Activated T-helper 2 cell treated with anti-CD3 and anti-CD28 coated beads, Interferon-gamma antibody, Interleukin-2, Interleukin-4, amounts not matched to agents 10 μg/mL and 5 μg/mL and 100 μg/mL, durations not matched to agents 14 hours and 24 hours and 36 hours (primary cell): ENCODE measurements at places on chromosomes 4 and X. TPM values are rescaled to one million over a fixed set of nuclear protein-coding genes. Genes with fewer than 3 reads are reported as not detected.

GRCh38 chr4:26130173-26130572, 190.6 kb upstream of the RBPJ start:
- no peaks in the 10 kb centered on the region for H3K27me3 ChIP-seq
- peak overlapping the region; percentile 90 for H3K27ac ChIP-seq
- peaks cover 62% of the 10 kb centered on the region for H3K36me3 ChIP-seq
- peak; percentile 28 for DNase-seq
- peak overlapping the region; percentile 34 for H3K4me3 ChIP-seq
- H3K4me1 ChIP-seq, result peaks cover 81% of the 10 kb centered on the region

GRCh38 chr4:15976456-15977447, 13.8 kb upstream of the FGFBP2 start:
- H3K4me3 ChIP-seq, result no peak overlapping the region
- DNase-seq, result no peak
- no peaks in the 10 kb centered on the region for H3K36me3 ChIP-seq
- no peak overlapping the region for H3K27ac ChIP-seq
- no peaks in the 10 kb centered on the region for H3K4me1 ChIP-seq

DNA sequence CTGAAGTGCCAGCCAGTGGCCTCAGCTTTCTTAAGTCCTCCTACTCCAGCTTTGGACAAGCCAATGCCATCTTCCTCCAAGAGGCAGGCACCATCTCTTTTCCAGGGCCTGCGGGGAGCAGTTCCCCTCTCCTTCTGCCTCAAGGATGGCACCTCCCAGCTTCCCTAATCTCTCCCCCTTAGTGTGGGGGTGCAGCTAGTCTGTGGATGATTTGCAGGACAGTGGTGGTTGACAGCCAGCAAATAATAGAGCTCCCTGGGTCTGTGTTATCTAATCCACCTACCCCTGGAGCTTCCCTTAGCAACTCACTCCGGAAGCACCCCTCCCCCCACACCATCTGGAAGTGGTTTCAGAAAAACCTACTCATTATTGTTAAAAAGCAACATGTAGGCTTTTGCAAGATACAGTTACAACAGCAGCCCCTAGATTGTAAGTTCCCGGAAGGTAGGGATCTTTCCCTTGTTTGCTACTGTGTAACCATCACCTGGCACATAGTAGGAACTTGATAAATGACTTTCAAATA, 247.1 kb downstream of the BCOR start:
- peak; percentile 33 for DNase-seq
- H3K36me3 ChIP-seq, result peaks cover 30% of the 10 kb centered on the region
- H3K27me3 ChIP-seq, result no peaks in the 10 kb centered on the region
- H3K4me3 ChIP-seq, result no peak overlapping the region
- no peak overlapping the region for H3K27ac ChIP-seq
- peaks cover 45% of the 10 kb centered on the region for H3K4me1 ChIP-seq

- DNase-seq, result no peak
- peaks cover 45% of the 10 kb centered on the region for H3K27me3 ChIP-seq
- no peak overlapping the region for H3K27ac ChIP-seq
- no peaks in the 10 kb centered on the region for H3K36me3 ChIP-seq
Measured at GRCh38 chr4:80092088-80092487, 19.1 kb upstream of the ANTXR2 start.

DNA sequence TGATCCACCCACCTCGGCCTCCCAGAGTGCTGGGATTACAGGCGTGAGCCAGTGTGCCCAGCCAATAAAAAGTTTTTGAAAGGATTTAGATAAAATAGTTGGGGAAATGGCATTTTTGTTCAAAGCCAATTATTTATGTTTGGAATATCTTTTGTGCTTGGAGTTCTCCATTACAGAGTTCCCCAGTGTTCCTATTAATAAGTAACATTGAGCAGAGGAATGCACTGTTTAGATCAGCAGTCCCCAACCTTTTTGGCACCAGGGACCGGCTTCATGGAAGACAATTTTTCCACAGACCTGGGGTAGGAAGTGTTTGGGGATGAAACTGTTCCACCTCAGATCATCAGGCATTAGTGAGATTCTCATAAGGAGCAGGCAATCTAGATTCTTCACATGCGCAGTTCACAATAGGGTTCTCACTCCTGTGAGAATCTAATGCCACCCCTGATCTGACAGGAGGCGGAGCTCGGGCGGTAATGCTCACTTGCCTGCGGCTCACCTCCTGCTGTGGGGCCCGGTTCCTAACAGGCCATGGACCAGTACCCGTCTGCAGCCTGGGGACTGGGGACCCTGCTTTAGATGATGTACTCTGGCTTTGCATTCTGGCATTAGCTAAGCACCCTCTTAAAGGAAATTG, 8.3 kb downstream of the PKD2 start:
- H3K4me1 ChIP-seq, result peaks cover 31% of the 10 kb centered on the region
- H3K27ac ChIP-seq, result no peak overlapping the region
- H3K4me3 ChIP-seq, result no peak overlapping the region
- H3K36me3 ChIP-seq, result peaks cover 36% of the 10 kb centered on the region

GRCh38 chr4:146520896-146521540, 722 bp downstream of the SLC10A7 start:
- no peak overlapping the region for H3K27ac ChIP-seq
- no peak overlapping the region for H3K4me3 ChIP-seq
- peaks cover 5% of the 10 kb centered on the region for H3K36me3 ChIP-seq
- no peaks in the 10 kb centered on the region for H3K27me3 ChIP-seq
- peak; percentile 33 for DNase-seq
- peaks cover 31% of the 10 kb centered on the region for H3K4me1 ChIP-seq

GRCh38 chr4:175470131-175470530, 341.9 kb downstream of the GPM6A start:
- DNase-seq, result no peak
- H3K27ac ChIP-seq, result no peak overlapping the region
- no peaks in the 10 kb centered on the region for H3K27me3 ChIP-seq
- no peak overlapping the region for H3K4me3 ChIP-seq
- H3K4me1 ChIP-seq, result no peaks in the 10 kb centered on the region

- H3K27me3 ChIP-seq, result no peaks in the 10 kb centered on the region
- H3K27ac ChIP-seq, result no peak overlapping the region
- no peak overlapping the region for H3K4me3 ChIP-seq
- DNase-seq, result no peak
- H3K4me1 ChIP-seq, result no peaks in the 10 kb centered on the region
Measured at GRCh38 chr4:87758270-87758669, 41.1 kb upstream of the IBSP start.

DNA sequence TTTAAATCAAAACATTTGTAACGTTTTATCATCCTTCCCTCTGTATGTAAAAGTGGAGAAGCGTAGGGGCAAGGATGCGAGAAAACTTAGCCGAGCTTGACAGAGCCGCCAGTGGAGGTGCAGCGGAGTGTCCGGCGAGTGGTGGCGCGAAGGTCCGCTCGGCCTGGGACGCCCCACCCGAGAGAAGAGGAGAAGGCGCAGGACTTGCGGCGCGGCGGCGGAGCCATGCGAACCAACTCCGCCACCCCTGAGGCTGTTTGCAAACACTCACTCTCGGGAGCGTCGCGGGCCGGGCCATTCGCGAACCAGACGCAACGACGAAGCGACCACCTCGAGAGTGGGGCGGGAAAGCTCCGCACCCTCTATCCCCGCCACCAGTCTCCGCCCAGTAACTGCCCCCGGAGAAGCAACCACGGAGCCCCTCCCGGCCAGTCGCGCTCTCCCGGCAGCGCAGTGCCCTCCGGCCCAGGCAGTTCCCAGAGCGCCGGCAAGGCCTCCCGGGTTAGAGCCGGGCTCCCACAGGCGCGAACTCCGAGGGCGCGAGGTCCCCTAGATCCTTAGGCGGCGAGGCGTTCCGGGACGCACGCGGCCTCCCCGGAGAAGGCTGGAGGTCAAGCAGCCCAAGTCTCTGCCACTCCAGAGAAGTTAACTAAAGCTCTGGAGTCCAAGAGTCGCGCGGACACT, 2.3 kb upstream of the MAB21L2 start:
- H3K4me1 ChIP-seq, result no peaks in the 10 kb centered on the region
- no peak overlapping the region for H3K27ac ChIP-seq

- no peak overlapping the region for H3K4me3 ChIP-seq
- H3K4me1 ChIP-seq, result no peaks in the 10 kb centered on the region
- no peaks in the 10 kb centered on the region for H3K36me3 ChIP-seq
- H3K27me3 ChIP-seq, result no peaks in the 10 kb centered on the region
- H3K27ac ChIP-seq, result no peak overlapping the region
Measured at GRCh38 chr4:170198747-170199146, 109.0 kb upstream of the AADAT start.

GRCh38 chrX:154419189-154419588, 7.8 kb downstream of the TAFAZZIN start:
- no peak overlapping the region for H3K27ac ChIP-seq
- H3K27me3 ChIP-seq, result no peaks in the 10 kb centered on the region
- H3K36me3 ChIP-seq, result peaks cover 15% of the 10 kb centered on the region
- DNase-seq, result no peak
- no peaks in the 10 kb centered on the region for H3K4me1 ChIP-seq
- H3K4me3 ChIP-seq, result no peak overlapping the region

DNA sequence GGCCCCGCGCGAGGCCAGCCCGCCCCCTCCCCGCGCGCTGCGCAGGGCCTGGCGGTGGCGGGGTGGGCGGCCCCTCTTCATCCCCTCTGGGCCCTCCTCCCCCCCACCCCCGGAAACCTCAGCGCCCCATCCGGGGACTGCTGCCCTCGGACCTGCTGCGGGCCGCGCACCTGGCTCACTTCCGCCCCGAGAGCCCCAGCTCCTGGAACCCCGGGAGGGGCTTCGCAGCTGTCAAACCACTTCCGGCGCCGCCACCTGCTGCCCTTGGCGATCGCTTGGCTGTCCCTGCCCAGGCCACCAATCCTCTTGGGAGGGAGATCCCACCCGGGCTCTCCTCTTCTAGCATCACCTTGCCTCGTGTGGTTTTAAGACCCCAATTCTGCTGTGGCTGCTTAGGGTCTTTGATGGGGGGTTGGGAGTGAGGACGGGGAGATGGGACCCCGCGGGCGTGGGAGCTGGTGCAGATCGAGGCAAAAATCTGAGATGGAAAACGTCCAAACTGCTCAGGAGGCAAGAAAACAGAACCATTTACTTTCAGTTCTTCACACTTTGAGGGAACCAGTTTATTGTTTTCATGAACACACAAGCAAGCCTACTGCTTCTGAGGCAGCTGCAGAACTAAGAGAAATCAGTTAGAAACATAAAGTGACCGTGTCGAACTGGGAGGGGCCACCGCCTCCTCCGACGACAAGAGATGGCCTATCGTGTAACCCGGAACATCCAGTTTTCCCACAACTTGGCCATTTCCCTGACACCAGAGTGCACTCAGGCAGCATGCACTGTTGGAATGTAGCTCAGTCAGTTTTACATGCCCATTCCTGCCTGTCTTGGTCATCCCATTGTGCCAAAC, 754 bp downstream of the MTMR1 start:
- peaks cover 52% of the 10 kb centered on the region for H3K4me1 ChIP-seq
- H3K36me3 ChIP-seq, result peaks cover 20% of the 10 kb centered on the region
- peak overlapping the region; percentile 92 for H3K27ac ChIP-seq
- H3K27me3 ChIP-seq, result no peaks in the 10 kb centered on the region
- DNase-seq, result peak; percentile 63

GRCh38 chr4:4368809-4369580, 17.9 kb upstream of the NSG1 start:
- H3K27ac ChIP-seq, result no peak overlapping the region
- no peaks in the 10 kb centered on the region for H3K27me3 ChIP-seq
- no peaks in the 10 kb centered on the region for H3K4me1 ChIP-seq
- no peak for DNase-seq

GRCh38 chr4:52081216-52081615, 30.1 kb downstream of the SPATA18 start:
- H3K27me3 ChIP-seq, result peaks cover 12% of the 10 kb centered on the region
- H3K4me1 ChIP-seq, result no peaks in the 10 kb centered on the region
- no peak overlapping the region for H3K27ac ChIP-seq
- DNase-seq, result no peak

DNA sequence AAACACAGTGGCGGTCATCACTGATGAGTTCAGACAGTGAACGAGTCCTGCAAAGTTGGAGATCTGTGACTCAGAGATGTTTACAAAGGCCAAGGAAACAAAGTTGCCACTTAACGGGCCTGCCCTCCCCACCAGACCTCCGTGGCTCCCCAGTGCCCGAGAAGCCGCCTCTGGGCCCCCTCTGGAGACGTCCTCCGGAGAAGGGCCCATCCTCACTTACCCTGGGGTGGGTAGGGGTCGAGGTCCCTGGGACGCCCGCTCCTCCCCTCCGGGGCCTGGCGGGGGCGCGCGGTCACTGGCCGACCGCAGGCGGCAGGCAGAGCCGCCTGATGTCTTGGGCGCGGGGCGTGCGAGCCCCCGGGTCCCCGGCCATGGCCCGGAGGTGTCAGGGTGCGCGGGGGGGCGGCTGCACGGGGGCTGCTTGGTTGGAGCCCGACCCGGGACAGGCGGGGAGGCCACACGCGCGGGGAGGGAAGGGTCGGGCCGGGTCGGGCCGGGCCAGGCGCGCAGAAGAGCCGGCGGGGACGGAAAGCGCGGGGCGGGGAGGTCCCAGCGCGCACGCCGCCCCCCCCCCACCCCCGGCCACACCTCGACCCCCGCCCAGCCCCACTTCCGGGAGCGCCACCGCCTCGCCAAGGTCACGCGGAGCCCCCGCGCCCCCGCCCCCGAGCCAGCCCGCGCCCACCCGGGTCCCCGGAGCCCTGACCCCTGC, 529 bp downstream of the DHRSX start:
- peaks cover 24% of the 10 kb centered on the region for H3K4me1 ChIP-seq
- peak overlapping the region; percentile 70 for H3K4me3 ChIP-seq
- peaks cover 16% of the 10 kb centered on the region for H3K36me3 ChIP-seq
- no peaks in the 10 kb centered on the region for H3K27me3 ChIP-seq
- peak overlapping the region; percentile 65 for H3K27ac ChIP-seq

DNA sequence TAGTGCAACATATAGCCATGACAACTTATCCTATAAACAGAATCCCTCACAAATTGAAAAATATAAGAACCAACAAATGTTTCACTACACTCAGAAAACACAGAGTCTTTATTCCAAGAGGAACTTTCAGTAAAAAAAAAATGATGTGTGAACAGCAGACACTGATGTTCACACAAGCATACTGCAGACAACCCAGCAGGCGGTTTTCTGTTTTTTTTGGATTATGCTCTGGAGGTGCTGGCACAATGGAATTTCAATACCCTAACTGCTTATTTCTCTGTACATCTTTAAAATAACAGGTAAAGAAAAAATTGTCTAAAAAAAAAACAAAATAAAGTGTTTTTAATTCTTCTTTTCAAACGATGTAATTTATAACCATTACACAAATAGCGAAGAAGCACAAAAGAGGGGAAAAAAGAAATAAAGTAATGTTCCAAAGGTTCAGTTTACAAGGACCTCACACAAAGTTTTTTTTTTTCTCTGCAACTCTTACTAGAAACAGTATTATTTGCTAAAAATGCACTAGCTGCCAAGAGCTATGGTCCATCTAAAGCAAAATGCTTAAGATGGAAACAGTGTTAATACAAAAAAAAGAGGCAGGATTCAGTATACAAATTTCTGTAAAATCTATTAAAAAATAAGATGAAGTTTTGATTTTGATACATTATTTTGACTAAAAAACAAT, 55.3 kb downstream of the ANAPC10 start:
- no peaks in the 10 kb centered on the region for H3K27me3 ChIP-seq
- H3K4me1 ChIP-seq, result peaks cover 17% of the 10 kb centered on the region
- peaks cover 16% of the 10 kb centered on the region for H3K36me3 ChIP-seq

The NSG1 gene
- not detected in 2 replicates for total RNA-seq

The TMSB15A gene
- 0.37 and 0.39 TPM in 2 replicates for total RNA-seq

The SMR3B gene
- total RNA-seq, result not detected in 2 replicates

The C4orf36 gene
- total RNA-seq, result not detected in 2 replicates

The HSFX1 gene
- 0.57 and 1.2 TPM in 2 replicates for total RNA-seq

The BEX2 gene
- 2.6 and 3.9 TPM in 2 replicates for total RNA-seq

The FGF5 gene
- 0.02 TPM in 1 of 2 replicates, not detected in the other for total RNA-seq

The SLC25A31 gene
- total RNA-seq, result not detected in 2 replicates

The FGA gene
- not detected in 2 replicates for total RNA-seq

The TEX11 gene
- 0.07 TPM in 1 of 2 replicates, not detected in the other for total RNA-seq
